ENCODE measurements at places on chromosomes 7 and 10.

DNA sequence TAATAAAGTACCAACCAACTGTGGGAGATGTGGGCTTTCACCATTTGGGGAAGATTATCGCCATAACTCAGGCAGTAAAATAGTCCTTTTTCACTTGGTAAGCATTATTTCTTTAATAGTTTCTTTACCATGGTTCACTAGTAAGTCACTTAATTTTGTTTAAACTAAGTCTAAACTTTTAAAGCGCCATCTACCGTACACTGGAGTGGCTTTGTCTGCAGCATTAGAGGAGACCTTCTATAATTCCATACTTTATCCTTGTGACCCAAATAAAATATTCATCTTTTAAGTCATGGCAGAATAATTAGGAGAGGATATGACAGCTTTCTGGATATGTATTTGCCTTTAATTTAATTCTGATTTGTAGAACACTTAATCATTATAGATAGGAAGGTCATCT is 468.0 kb downstream of the MAGI2 start:
- H3K4me1 ChIP-seq: no peaks in the 10 kb centered on the region
- H3K4me3 ChIP-seq: no peak overlapping the region
- no peak for DNase-seq
- H3K27me3 ChIP-seq: no peaks in the 10 kb centered on the region

DNA sequence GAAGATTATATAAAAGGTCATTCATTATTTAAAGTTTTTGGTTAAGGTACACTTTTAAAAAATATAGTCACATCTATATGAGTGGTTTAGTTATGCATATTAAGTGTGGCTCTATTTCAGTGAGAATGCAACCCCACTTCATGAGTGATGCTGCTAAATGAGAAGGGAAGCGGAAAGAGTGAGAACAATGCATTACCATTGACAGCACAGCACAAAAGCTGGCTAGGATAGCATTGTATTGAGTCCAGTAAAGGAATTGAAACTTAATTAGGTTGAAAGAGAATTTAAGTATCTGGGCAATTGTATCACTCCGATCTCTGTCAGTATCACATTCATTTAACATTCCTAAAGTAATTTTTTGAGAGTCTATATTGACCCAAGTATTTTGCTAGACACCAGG is 13.2 kb downstream of the POM121L12 start:
- no peaks in the 10 kb centered on the region for H3K27me3 ChIP-seq
- no peak for DNase-seq
- no peaks in the 10 kb centered on the region for H3K4me1 ChIP-seq
- H3K36me3 ChIP-seq: no peaks in the 10 kb centered on the region
- no peak overlapping the region for H3K27ac ChIP-seq

DNA sequence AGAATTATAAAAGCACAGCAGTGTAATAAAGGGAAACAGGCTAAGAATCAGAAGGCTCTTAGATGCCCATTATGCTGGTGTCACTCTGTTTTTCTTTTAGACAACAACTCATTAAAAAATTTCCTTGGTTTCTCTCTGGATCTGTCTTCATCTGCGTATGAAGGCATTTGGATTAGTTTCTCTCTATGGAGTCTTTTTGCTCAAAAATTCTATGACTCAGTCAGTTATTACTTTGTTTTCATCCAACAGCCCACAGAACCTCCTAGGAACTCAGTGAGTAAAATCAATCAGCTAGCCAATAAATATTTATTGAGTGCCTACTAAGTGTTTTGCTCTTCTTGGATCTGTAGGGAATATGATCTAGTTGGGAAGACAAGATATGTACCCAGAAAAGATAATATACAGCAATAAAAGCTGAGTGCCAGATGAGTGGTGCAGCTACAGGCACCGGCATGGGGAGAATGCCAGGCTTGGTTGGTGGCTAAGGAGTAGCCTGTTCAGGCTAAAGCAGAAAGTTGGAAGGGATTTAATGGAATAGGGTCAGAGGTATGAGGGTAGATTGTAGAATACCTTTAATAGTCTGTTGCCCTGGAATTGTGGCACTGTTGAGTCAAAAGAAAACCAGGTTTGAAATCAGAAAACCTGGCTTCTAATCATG is 156.2 kb downstream of the LRRC4 start:
- H3K4me1 ChIP-seq: peaks cover 36% of the 10 kb centered on the region
- H3K27me3 ChIP-seq: no peaks in the 10 kb centered on the region
- peak; percentile 71 for DNase-seq
- H3K36me3 ChIP-seq: no peaks in the 10 kb centered on the region
- H3K4me3 ChIP-seq: no peak overlapping the region

GRCh38 chr10:33815776-33816175 is 481.3 kb upstream of the NRP1 start:
- H3K4me3 ChIP-seq: no peak overlapping the region
- no peak for DNase-seq
- H3K27me3 ChIP-seq: no peaks in the 10 kb centered on the region
- no peaks in the 10 kb centered on the region for H3K36me3 ChIP-seq
- H3K4me1 ChIP-seq: no peaks in the 10 kb centered on the region

- H3K4me3 ChIP-seq: no peak overlapping the region
- H3K36me3 ChIP-seq: no peaks in the 10 kb centered on the region
- no peaks in the 10 kb centered on the region for H3K27me3 ChIP-seq
- no peak overlapping the region for H3K27ac ChIP-seq
- no peaks in the 10 kb centered on the region for H3K4me1 ChIP-seq
Measured at GRCh38 chr7:51354897-51355296, 38.3 kb upstream of the COBL start.

GRCh38 chr7:95342642-95343307 is 18.4 kb upstream of the PON1 start:
- H3K27ac ChIP-seq: no peak overlapping the region
- H3K4me3 ChIP-seq: no peak overlapping the region
- DNase-seq: no peak
- no peaks in the 10 kb centered on the region for H3K4me1 ChIP-seq
- no peaks in the 10 kb centered on the region for H3K36me3 ChIP-seq
- no peaks in the 10 kb centered on the region for H3K27me3 ChIP-seq

GRCh38 chr7:152907042-152907761 is 147.7 kb downstream of the ACTR3B start:
- no peaks in the 10 kb centered on the region for H3K4me1 ChIP-seq
- H3K27ac ChIP-seq: no peak overlapping the region
- no peak overlapping the region for H3K4me3 ChIP-seq
- no peak for DNase-seq

- no peaks in the 10 kb centered on the region for H3K27me3 ChIP-seq
- no peaks in the 10 kb centered on the region for H3K36me3 ChIP-seq
- no peak overlapping the region for H3K4me3 ChIP-seq
Measured at GRCh38 chr7:2812114-2812487, 32.0 kb downstream of the GNA12 start.

DNA sequence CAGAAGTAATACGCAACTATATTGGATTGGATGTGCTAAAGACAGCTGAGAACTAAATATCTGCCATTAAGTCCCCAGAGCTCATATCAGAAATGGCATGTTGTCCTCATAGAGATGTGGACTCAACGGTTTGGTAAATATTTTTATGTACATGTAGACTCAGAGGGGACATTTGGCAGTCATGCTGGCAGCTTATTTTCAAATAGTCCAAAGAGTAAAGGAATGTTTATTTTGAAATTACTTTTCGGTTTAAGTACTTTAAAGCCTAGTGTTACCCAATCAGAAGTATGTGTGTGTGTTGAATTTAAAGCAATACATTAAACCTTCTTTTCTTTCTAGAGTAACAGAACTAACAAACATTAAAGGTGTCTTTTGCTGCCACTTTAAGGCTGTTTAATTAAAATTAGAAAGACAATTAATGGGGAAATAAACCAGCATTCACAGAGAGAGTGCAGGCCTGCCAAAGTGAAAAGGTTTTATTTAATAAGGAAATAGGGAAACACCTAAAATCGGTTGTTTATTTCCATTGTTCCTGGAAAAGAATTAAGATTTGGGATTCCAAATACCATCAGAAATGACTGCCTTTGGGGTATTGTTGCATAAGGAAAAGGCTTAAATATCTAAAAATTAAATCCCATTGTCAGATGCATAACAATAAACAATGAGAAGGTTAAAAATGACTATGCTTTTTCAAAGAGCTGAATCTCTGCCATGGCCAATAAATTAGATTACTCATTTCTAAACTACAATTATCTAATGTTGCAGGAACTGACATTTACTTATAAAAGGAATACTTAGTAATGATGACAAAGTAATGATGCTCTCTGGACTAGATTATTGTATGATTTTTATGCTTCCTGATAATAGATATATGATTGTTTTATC is 113.4 kb upstream of the AHR start:
- no peaks in the 10 kb centered on the region for H3K36me3 ChIP-seq
- H3K27me3 ChIP-seq: no peaks in the 10 kb centered on the region
- no peak overlapping the region for H3K4me3 ChIP-seq
- peaks cover 31% of the 10 kb centered on the region for H3K4me1 ChIP-seq
- peak; percentile 76 for DNase-seq

GRCh38 chr10:27245836-27246235 is 5.2 kb upstream of the ACBD5 start:
- no peak overlapping the region for H3K27ac ChIP-seq
- no peak overlapping the region for H3K4me3 ChIP-seq
- no peaks in the 10 kb centered on the region for H3K27me3 ChIP-seq
- no peak for DNase-seq

- H3K4me3 ChIP-seq: no peak overlapping the region
- H3K27me3 ChIP-seq: peaks cover 24% of the 10 kb centered on the region
- DNase-seq: no peak
- H3K27ac ChIP-seq: no peak overlapping the region
Measured at GRCh38 chr7:143217806-143218205, 4.0 kb upstream of the TAS2R40 start.

DNA sequence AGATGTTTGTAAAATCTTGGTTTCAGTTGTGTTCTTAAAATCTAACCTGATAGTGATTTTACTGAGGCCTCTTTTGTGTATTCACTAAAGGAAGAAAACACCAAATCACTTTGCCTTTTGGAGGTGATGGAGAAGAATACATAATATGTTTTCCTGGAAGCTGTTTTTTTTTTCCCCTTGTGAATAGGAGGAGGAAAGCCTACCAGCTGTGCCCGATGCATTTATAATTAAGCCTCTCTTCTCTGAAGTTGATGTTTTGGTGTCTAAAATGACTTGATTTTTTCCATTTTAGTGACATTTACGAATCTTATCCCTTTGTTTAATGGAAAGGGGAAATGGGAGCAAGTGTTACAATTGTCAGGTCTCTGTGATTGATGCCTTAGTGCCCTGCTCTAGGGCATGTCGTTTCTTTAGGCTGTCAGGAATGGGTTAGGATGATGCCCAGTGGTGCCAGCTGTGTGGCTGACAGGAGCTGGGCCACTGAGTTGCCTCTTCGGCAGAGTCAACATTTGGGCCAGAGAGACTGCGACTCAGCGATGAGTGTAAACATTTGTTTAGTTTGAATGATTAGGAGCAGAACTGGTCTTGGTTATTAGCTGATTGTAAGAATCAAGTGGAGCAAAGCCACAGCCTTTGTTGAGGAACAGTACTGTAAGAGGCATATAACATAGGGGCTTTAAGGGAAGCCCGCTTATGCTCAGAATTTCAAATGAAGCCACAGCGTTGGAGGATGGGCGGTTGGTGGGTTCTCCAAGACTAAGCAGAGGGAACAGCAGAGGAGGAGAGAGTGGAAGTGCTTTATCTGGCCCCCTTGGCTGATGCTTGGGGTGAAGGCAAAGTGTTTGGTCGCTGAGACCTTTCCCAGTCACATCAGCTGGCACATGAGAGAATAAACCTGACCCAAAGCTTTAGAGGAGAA is 81.6 kb downstream of the CDK14 start:
- no peak overlapping the region for H3K27ac ChIP-seq
- H3K36me3 ChIP-seq: no peaks in the 10 kb centered on the region
- H3K4me1 ChIP-seq: peaks cover 21% of the 10 kb centered on the region
- no peak overlapping the region for H3K4me3 ChIP-seq

- no peak overlapping the region for H3K4me3 ChIP-seq
- H3K36me3 ChIP-seq: no peaks in the 10 kb centered on the region
- peaks cover 4% of the 10 kb centered on the region for H3K4me1 ChIP-seq
- H3K27ac ChIP-seq: no peak overlapping the region
- no peak for DNase-seq
Measured at GRCh38 chr10:59557052-59557451, 152.6 kb downstream of the SLC16A9 start.

GRCh38 chr7:5463031-5463430 is 39.4 kb upstream of the TNRC18 start:
- H3K4me3 ChIP-seq: no peak overlapping the region
- no peaks in the 10 kb centered on the region for H3K4me1 ChIP-seq
- H3K27me3 ChIP-seq: no peaks in the 10 kb centered on the region

GRCh38 chr7:114944745-114945625 is 23.1 kb downstream of the MDFIC start:
- peak; percentile 96 for DNase-seq
- H3K4me3 ChIP-seq: peak overlapping the region; percentile 69
- no peaks in the 10 kb centered on the region for H3K27me3 ChIP-seq
- peaks cover 23% of the 10 kb centered on the region for H3K4me1 ChIP-seq
- H3K27ac ChIP-seq: peak overlapping the region; percentile 90

GRCh38 chr7:25727446-25727845 is 424.6 kb upstream of the NFE2L3 start:
- H3K4me3 ChIP-seq: no peak overlapping the region
- no peaks in the 10 kb centered on the region for H3K4me1 ChIP-seq
- H3K27ac ChIP-seq: no peak overlapping the region
- DNase-seq: no peak
- H3K27me3 ChIP-seq: 0 out of 2 replicates have a peak, but pooled peaks cover 5% of the 10 kb centered on the region

GRCh38 chr7:35652124-35652523 is 42.8 kb downstream of the HERPUD2 start:
- H3K4me3 ChIP-seq: no peak overlapping the region
- no peak for DNase-seq
- H3K4me1 ChIP-seq: no peaks in the 10 kb centered on the region
- peaks cover 11% of the 10 kb centered on the region for H3K36me3 ChIP-seq
- H3K27ac ChIP-seq: no peak overlapping the region

DNA sequence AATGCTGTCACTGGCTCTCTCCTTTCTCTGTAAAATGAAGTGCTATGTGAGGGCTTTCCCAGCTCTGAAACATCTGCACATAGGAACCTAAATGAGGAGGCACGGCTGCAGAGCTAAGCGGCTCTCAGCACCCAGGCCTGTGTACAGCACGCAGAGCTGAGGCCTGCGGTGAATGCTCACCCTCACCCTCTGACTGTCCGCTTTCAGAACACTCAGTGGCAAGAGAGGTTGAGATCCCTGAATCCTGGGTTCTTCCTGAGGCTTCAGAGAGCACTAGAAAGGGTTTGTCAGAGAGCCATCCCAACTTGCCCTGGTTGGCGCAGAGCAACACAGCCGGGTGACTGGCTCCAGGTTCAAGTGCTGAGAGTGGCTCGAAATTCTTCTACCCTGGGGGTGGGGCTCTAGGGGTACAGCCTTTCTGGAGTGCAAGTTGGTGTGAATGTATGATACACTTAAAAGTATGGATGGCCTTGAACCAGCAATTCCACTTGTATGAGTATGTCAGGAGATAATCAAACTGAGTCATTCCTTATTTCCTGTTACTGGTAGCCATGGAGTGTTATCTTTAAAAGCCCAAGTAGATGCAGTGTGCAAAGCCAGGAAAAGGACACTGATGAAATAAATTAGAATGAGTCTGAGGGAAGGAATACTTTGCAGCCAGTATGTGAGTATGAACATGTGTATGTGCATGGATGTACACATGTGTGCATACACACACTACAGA is 1.7 kb upstream of the CCDC201 start:
- peak; percentile 86 for DNase-seq
- H3K27me3 ChIP-seq: no peaks in the 10 kb centered on the region
- H3K4me3 ChIP-seq: no peak overlapping the region

- no peak overlapping the region for H3K4me3 ChIP-seq
- H3K36me3 ChIP-seq: no peaks in the 10 kb centered on the region
- H3K27me3 ChIP-seq: no peaks in the 10 kb centered on the region
- H3K4me1 ChIP-seq: no peaks in the 10 kb centered on the region
- H3K27ac ChIP-seq: no peak overlapping the region
- DNase-seq: no peak
Measured at GRCh38 chr10:59283456-59284091, 78.8 kb downstream of the FAM13C start.
